Activated CD4-positive, alpha-beta T cell treated with anti-CD3 and anti-CD28 coated beads for 4 hours (primary cell): ENCODE measurements at places on chromosomes 7 and 10.

- no peak for DNase-seq
These were observed 2.3 kb upstream of the MIOS start for GRCh38 chr7:7564323-7564780.

- DNase-seq = no peak
These were observed 27.3 kb downstream of the GSDME start for GRCh38 chr7:24730018-24730369.

GRCh38 chr10:77648472-77648871 lies 10.9 kb upstream of the KCNMA1 start:
- no peak for DNase-seq

DNA sequence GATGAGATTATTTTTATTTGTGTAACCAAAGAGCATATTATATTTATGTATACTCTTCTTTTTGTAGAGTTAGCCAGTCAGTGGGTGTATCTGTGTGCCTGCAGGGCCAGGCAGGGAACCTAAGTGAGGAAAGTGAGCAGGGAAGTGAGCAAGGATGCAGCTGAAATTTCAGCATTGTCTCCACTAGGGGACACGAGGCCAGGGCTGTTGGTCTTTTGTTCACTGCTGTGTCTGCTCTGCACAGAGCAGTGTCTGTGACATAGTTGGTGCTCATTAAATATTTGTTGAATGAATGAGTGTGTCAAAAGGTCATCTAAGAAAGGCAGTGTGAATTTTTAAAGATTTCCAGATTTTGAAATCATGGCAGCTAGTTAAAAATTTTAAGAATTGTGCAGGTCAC lies 51.8 kb downstream of the SUGCT start:
- no peak for DNase-seq

GRCh38 chr7:120168066-120168465 lies 104.9 kb upstream of the KCND2 start:
- no peak for DNase-seq

DNA sequence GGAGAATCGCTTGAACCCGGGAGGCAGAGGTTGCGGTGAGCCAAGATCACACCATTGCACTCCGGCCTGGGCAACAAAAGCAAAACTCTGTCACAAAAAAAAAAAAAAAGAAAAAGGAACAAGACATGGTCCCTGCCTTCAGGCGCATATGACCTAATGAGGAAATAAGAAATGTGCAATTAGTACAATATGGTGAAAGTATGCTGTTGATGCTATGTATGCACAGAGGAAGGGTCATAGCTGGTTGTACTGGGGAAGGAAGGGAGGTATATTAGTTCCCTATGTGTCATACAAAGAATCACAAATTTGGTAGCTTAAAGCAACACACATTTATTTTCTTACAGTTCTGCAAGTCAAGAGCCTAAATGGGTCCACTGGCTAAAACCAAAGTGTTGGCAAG lies 97.8 kb upstream of the MPP7 start:
- no peak for DNase-seq

DNA sequence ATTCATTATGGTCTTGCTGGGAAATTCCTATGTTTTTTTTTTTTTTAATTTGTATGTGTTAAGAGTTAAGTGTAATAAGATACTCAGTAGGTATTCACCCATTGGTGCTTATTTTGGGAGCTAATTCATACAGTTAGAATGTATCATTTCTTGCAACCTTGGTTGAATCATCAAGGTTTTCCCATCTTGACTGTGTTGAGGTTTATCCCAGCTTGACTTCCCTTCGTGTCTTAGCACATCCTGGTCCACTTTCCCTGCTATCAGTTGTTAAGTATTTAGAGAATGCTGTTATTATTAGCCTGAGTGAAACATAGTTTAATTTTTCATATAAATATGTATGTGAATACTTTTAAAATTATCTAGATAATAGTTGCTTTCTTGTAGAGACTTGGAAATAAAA lies 20.8 kb downstream of the RALA start:
- no peak for DNase-seq

- DNase-seq = no peak
These were observed 158.9 kb upstream of the GPR26 start for GRCh38 chr10:123507298-123507697.

- no peak for DNase-seq
These were observed 842 bp upstream of the JAKMIP3 start for GRCh38 chr10:132064771-132065437.

DNA sequence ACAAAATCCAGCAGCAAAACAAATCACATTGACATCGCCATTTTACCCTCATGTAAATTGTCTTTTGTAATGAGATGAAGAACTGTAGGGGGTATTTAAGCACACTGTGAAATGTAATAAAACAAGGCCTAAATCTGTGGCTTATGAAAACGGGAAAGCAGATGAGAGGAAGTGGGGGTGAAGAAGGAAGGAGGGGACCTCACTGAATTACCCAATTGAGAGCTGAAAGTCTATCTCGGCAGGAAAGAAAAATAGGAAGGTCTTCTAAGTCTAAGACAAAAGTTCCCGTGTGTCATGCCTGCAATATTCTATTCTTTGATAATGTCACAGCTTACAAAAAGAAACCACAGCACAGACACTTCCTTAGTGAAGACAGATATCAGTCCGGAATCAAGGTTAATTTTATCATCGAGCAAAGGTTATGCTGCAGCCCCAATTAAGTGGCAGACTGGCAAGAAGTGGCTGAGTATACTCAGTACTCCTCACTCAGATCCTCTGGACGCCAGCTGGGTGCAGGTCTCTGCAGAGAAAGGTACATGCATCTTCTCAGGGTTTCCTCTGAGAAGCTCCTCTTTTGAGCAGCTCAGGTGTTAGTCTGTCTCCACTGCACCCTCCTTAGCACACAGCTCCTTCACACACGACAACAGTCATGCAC lies 239.7 kb downstream of the FANK1 start:
- DNase-seq = no peak

GRCh38 chr10:35271086-35271858 lies 65.0 kb upstream of the CCNY start:
- DNase-seq = no peak

- DNase-seq = no peak
These were observed 32.5 kb downstream of the ZNF775 start for GRCh38 chr7:150411606-150412005.

DNA sequence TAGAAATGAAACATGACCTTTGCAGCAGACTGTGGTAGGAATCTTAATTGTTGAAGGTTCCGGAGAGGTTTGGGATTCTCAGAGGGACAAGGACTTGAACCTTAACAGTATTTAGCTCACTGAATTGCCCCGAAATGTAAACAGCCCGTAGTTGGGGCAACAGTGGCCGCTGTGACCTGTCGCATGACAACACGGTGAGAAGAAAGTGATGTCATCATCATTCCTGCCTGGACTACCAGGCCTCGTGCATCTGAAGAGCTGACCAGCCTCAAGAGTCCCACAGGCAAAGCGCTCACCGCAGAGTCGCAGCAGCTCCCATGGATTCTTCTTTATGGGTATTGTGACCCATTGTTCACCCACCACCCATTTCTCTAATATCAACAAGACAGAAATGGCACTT lies 250.6 kb downstream of the KLF6 start:
- no peak for DNase-seq

DNA sequence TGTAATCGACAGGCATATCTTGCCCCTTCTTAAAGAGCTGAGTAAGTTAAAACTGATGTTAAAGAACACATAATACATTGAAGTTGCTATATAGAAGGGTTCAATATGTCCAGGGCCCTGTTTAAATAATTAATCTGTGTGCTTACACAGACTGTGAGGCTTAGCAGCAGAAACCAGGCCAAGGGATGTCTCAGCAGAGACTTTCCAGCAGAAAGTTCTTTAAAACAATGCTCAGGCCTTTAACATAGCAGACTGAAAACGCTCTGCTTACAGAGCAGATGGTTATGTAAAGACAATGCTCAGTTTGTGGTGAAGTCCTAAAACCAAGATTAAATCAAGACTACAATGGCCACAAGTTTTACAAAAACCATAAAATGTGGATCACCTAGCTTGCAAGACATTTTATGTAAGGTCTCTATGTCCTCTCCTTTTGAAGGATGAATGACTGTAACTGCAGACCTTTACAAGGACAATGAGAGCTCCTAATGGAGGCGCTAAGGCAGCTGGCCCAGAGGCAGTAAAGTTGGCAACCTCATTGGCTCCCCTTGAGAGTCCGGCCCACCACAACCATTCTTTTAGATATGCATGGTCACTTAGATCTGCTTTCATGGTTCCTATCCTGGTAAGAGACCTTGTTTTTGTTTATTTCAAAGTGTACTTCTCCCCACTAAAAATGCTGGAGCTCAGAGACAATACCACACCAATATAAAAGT lies 56.3 kb downstream of the FZD1 start:
- no peak for DNase-seq

DNA sequence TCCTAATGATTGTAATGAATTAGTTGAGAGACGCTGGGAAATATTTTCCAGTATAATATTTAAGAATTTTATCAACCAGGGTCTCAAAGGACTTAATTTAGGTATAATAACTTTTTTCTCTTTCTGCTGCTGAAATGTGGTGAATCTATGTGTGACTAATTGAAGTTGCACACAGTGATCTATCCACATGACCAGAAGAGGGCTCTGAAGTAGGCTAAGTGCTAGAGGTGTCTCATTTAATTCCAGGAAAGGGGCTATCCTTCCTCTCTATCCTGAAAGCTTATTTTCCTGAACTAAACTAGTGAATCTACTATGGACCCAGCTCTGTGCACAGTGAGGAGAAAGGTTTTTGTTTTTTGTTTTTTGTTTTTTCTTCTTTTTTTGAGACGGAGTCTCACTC lies 294.4 kb upstream of the MYO3A start:
- no peak for DNase-seq

DNA sequence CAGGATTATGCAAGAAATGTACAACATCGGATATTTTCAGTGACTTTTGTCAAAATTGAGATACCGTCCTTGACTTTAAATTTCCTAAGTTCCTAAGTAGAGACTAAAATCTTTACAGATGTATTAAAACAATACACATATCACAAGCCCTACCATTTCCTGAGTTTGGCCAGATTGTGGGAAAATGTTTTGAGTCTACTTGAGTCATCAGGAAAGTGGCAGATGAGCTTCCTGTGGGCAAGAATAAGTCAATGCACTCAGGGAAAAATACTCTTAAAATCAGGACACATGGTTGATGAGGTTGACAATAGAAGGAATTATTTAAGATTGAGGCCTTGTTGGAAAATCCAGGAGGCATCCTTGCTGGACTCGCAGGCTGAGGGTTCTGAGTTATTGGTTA lies 162.5 kb downstream of the SNX10 start:
- no peak for DNase-seq

DNA sequence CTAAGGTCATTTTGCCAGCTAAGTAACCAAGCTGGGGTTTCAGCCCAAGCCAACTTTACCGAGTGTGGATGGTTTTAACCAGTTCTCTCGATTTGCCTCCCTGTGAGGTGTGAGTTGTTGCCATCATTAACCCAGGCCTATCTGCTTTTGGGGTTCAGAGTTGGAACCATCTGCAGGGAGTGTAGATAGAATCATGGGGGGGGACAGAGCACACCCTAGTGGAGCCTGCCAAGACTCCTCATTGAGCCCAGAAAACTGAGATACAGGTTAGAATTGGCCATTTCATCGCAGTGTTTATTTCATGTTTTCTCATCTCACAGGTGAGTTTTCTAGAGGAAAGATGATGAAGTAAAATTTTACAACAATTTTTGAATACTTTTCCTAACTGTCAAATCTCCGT lies 133.6 kb downstream of the SDK1 start:
- no peak for DNase-seq

DNA sequence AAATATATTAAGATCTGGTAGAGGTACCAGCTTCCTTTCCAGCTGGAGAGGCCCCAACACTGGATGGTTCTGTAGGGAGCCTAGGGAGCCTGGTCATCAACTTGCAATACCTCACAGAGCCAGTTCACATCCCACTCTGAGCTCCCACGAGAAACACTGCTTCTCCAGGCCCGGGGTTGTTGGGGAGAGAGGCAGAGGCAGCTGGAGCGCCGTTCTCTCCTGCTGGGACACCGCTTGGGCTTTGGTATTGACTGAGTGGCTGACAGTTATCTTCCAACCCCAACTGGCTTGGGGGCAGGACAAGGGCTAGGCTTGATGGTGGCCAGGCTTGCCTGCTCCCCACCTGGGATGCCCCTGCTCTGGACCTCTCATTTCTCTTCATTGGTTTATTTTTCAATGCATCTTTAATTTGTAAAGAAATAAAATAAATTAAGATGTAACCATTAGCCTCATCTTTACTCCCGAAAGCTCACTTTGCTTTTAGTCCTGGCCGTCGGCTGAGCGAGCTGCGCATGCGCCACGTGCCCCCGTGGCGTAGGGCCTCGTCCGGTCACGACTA lies 10.0 kb upstream of the CHCHD1 start:
- DNase-seq = peak; percentile 77

DNA sequence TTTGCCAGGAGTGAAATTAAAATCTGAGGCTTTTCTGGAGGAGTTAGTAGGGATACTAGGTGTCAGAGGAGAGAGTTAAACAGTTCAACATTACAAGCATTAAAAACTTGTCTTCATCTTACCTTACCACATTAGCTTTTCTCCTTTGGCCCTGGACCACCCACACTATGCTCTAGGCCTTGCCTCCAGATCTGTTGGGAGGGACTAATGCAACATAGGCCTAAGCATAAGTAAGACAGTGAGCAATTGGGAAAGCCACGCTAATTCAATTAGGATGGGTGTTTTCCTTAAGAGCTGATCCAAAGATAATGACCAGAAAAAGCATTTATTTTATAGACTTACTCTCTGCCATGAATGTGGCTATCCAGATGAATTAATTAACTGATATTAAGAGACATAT lies 158.9 kb downstream of the ELMO1 start:
- DNase-seq = no peak

GRCh38 chr7:89623018-89623672 lies 531.1 kb upstream of the STEAP1 start:
- DNase-seq = no peak

DNA sequence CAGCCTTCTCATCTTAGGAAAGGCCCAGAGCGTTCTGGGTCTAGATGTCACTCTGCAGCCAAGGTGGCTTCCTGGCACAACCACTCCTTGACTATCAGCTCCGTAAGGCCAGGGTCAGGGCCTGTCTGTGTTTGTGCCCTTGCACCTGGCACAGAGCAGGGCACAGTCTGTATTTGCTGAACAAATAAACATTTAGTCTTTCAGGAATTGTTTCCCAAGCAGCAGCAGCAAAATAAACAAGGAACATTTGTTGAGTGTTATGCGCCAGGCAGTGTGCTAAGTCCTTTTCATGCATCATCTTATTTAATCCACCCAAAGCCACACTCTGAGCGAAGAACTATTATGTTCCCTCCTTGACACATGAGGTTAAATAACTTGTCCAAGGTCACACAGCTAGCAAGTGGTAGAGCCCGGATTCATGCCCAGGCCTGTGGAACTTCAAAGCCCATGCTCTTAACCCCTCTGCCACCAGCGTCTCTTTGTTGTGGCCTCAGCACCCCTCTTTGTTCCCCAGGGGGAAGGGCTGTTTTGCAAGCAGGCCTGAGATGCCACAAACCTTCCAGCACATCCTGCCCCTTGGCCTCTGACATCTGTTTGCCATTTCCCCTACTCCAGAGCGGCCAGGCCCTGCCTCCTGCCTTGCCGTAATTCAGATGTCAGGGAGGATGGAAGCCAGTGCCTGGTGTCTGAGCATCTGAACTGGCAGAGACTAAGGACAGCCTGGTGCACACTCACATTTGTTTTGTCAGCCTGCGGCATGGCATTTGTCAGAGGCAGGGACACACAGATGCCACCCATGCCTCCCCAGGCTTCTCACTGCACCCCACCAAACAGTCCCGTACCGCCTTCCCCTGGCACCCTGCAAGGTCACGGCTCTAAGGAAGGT lies 325.8 kb upstream of the ZMIZ1 start:
- DNase-seq = no peak
